SIG-M5 (cell line): ENCODE measurements at places on chromosomes 6 and 20.

DNA sequence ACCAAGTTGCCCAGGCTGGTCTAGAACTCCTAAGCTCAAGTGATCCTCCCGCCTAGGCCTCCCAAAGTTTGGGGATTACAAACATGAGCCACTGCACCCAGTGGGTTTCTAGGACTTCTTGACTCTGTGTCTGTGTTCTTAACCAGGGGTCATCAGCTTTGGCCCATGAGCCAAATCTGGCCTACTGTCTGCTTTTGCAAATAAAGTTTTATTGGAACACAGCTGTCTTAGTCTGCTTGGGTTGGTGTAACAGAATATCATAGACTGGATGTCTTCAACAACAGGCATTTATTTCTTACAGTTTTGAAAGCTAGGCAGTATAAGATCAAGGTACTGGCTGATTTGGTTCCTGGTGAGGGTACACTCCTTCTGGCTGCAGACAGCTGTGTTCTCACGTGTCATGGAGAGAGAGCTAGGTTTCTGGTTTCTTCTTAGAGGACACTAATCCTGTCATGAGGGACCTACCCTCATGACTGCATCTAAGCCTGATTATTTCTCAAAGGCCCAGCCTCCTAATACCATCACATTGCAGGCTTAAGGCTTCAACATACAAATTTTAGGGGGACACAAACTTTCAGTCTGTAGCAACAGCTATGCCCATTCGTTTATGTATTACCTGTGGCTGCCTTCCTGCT is 23.3 kb downstream of the ARFGEF2 start:
- DNase-seq, result no peak

DNA sequence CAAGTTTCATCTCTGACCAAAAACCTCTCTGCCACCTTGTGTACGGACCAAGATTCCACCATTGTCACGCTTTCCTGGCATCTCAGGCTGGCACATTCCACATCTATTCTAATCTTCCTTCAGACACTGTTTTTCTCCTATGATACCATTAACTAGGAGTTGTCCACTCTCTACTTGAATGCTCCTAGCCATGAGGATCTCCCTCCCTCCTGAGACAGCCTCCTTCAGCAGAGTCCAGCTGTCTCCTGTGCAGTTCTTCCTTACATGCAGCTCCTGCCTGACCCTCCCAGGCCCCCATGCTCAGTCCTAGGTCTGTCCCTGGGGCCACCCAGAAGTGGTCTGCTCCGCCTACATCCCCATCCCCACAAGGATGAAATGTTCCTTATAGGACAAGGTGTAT is 90.9 kb downstream of the CHMP4B start:
- no peak for DNase-seq

GRCh38 chr6:134063121-134063965 is 10.9 kb upstream of the SLC2A12 start:
- DNase-seq, result no peak

- no peak for DNase-seq
Observed at GRCh38 chr20:35902545-35902941, 51.8 kb downstream of the SCAND1 start.

DNA sequence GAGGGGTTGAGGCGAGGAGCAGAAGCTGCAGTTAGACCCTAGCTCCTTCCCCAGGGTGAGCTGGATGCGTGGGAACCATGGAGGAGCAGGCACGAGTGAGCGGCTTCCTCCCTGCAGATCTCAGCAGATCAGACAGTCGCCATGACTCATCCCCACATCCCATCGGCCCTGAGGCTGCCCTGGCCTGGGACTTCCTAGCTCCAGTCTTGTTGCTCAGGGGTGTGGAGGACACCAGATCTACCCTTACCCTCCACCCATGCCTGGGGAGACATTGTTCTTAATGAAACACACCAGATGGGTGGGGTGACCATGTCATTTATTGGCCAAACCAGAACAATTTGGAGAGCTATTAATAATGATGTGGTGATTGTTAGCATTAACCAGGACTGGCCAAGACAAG is 36.3 kb upstream of the TGM2 start:
- DNase-seq, result no peak

DNA sequence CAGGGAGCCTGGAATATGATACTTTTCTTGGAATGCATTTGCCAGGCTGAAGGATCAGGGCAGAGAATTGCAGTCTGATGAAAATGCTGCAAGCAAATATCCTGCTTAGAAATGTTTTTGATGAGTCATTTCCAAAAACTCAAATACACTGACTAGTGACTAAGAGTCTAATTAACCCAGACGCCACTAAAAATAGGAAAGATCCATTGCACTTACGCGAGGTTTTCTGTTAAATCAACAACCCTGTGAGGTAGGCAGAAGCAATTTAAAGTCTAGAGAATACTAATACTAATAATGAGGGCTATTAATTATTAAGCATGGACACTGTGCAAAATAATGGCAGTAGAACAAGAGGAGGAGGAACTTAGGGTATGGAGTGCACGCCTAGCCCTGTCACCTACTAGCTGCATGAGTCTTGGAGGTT is 130.1 kb upstream of the DOK5 start:
- no peak for DNase-seq

GRCh38 chr6:42179945-42180313 is 6.8 kb downstream of the GUCA1A start:
- no peak for DNase-seq

DNA sequence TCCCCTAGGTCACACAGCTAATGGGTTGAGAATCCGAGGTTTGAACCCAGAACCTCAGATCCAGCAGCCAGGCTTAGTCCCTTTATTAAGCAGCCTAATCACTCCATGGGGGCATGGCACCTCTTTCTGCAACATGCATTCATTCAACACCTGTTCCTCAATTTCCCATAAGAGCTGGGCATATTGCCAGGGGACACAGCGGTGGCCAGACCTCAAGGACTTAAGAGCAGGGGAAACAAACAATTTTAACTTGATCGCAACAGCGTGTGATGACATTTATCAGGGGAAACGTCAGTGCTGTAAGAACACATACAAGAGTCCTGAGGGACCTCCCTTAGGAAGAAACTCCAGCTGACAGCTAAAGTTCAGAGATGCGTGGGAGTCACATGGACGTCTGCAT is 267.4 kb upstream of the CDH4 start:
- DNase-seq, result no peak

DNA sequence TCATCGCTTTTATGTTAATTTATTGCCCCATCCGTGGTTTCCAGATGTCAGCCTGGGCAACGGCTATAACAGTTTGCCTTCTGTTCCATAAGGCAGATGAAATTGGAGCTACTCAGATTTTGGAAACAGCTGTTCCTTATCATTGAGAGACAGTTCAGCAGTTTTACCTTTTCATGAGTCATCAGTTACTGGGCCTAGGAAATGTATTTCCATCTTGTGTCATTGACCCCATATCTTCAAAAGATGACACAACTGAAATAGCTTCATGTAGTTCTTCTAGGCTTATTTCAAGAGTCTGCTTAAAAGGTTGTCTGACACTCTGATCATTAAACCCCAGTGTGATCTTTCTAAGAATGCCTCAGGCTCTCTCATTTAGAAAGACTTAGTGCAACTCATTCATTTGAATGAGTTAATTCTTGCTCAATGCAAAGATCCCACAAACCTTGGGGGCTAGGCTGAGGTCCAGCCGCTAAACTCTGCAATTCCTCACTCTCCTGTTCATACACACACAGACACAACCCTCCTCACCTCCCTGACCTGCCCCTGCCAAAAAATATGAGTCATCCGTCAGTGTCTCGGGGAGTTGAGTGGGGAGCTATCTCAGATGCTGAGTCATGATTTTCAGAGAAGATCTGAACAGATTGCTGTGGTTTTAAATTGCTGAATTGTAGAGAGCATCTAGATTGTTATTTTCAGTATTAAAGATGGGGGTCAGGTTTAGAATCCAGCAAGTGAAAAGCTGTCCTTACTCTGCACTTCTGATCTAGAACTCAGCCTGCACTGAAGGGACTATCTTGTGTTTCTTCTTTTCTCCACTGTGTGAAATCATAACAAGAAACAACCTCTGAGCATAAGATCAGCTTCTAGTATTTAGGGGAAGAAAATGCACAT is 61.8 kb downstream of the RPP40 start:
- no peak for DNase-seq
